ENCODE measurements at places on chromosomes 12 and 14.

- no peak for DNase-seq
Observed at GRCh38 chr14:91125271-91125660, 11.4 kb downstream of the DGLUCY start.

GRCh38 chr12:3600951-3601350 is 109.9 kb downstream of the PRMT8 start:
- DNase-seq: no peak

DNA sequence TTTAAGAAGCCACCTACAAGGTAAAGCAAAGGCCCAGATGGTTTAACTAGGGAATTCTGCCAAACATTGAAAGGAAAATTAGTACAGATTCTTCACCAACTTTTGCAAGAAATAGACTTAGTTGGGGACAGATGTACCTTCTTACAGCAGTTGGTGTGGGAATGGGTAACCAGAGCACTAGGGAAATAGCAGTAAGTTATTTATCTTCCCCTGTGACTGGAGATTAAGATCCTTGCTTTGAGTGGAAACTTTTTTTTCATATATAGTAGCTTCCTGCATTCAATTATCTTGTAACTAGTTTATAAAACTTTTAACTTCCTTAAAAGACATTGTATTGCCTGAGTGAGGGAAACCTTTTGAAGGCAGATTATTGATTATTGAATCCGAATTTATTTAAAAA is 44.2 kb downstream of the ARID2 start:
- DNase-seq: no peak

DNA sequence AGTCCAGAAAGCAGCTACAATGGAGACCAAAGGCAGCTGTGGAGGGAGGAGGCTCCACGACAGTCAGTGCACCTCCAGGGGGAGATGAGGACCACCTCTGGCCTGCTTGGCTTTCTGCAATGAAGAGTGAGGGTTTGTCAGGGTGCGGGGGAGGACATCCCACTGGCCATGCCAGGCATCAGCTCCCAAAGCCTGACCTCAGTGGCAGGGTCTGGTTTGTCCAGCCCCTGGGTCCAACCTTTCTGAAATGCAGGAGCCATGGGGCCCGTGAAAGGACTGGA is 35.2 kb downstream of the SLC6A12 start:
- DNase-seq: no peak

DNA sequence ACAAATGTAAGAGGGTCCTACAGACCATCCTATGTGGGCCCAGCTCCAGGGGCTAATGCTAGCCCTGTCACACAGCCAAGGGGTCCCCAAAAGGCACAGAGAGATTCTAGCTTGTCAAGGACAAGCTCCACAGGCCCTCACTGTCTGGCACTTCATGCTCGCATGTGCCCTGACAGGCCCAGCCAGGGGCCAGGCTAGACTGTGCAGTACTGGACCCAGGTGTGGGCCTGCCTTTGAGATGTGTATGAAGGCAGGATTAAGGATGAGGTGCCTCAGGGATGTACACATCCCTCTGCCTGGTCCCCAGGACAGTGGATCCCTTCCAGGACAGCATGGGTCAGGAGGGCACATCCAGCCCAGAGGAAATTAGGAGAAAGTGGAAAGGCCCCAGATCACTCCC is 57.8 kb downstream of the VWF start:
- no peak for DNase-seq

DNA sequence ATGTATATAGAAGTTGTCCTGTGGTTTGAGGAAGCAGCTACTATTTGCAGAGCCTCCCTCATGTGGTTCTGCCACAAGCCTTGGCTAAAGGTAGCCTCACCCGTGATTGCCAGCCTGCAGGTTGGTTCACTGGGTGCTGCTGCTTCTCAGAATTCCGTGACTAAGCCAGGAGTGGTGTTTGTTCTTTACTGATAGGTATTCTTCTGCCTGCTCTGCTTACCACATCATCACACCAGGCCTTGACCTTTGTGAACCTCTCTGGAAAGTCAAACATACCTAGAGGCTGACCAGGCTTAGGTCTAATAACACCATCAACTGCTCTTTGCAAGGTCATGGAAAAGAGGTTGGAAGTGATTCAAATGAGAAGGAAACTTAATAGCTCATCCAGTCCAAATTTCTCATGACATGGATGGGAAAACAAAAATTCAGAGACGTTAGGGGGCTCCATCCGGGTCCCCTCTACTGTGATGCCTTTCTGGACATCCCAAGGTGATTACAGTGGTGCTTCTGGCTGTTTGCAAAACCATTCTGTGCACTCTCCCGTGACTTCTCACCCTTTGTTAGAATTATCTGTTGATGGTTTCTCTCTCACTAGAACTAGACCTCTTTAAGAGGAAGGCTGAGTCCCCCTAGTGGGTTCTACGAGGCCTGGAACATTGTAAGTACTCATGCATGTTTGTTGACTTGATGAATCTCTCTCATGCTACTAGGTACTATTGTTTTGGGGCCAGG is 8.5 kb upstream of the SOCS2 start:
- peak; percentile 12 for DNase-seq

DNA sequence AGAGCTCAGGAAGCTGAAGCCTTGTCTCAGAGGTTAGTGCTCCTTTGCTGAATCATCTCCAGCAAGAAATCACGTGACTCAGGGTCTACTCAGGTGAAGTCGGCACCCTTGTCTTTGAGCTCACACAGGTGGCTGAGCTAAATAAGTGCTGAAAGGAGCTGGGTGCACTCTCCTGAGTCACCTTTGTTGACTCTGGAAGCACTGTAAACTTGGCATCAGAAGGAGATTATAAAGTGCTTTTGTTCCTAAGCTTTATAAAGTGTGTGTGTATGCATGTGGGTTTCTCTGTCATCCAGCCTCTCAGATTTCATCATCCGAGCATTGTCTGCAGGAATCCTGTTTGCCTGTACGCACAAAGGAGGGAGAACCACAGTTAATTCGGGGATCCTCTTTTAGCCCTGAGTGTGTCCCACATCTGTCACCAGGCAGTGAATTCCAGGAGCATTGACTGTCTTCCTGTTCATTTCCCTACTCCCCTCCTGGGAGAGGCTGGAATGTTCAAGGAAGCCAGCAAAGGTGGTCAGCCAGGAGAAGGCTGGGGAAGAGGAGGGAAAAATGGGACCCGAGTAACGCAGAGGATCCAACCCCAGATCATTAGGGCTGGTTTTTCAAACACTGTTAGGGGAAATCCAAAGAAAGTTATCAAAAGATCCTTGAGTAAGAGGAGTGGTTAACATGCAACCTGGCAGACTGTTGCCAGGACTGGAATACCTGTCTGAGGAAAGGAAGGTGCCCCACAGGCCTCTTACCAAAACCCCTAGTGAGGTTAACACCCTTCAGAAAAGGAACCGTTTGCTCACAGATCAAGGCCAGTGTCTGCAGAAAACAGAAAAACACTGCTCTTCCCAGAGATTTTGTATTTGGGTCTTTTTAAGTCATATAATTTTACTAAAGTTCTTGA is 157.5 kb upstream of the HIF1A start:
- peak; percentile 92 for DNase-seq

- no peak for DNase-seq
Observed at GRCh38 chr12:52502877-52503276, 9.8 kb upstream of the KRT6A start.

DNA sequence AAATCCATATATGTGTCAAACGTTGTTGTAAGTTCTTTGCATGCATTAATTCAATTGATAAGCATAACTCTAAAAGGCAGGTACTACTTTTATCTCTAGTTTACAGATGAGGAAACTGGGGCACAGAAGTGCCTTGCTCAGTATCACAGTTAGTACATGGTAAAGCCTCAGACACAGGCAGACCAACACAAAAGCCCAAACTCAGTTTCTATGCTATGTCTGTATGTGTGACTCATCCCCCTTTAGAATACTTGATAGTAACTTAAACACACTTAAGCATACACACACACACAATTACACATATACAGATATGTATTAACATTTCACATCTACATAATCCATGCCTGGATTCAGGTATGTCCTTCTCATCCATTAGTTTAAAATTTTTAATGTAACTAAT is 88.0 kb downstream of the EPS8 start:
- peak; percentile 51 for DNase-seq

DNA sequence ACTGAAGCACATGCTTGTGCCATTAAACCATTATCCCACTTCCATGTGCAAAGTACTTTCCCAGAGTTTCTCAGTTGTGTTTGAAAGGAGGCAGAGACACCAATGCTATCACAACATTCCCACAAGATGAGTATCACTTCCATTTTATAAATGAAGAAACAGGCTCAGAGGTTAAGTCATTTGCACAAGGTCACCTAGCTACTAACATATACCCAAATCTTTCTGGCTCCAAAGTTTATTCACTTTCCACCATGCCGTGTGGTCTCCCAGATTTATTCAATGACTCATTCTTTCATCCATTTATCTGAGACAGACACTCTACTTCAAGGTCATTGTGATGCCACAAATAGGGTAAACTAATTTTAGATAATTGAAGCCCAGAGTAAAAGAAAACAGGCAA is 9.4 kb downstream of the ART4 start:
- no peak for DNase-seq
